ENCODE measurements at places on chromosomes 13 and 19.
A peak's percentile ranks its signal among the peaks of the same experiment; 100 is the strongest.

- no peak for DNase-seq
Measured at GRCh38 chr19:18833849-18834643, 2.3 kb downstream of the UPF1 start.

- no peak for DNase-seq
Measured at GRCh38 chr13:33870046-33870668, 52.2 kb downstream of the RFC3 start.

GRCh38 chr13:42363941-42364612, 92.1 kb downstream of the AKAP11 start:
- no peak for DNase-seq

DNA sequence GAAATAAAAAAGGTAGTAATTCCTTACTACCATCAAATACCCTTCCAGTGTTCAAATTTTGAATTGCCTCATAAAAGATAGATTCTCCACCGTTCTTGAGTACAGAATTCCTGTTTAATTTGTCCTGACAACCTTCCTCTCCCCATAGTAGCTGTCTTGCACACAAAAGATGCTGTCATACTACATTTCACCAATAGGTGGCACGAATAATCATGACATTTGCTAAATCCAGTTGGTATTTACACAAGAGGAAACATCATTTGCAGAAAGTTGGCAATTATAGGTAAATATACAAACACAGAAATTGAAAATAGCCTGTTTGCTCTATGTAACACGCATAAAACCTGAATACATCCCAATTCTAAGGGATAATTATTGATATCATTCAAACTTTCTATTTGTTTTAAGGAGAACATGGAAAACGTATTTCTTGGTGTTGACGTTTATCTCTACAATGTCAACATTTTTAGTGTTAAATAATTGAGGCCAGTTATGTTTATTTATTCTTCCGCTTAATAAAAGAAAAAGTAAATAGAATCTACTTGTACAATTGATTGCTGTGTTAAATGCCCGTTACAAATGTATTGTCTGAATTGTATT, 58.3 kb upstream of the CLDN10 start:
- DNase-seq: no peak

- DNase-seq: no peak
Measured at GRCh38 chr13:25649001-25649633, 277.3 kb downstream of the ATP8A2 start.

- no peak for DNase-seq
Measured at GRCh38 chr13:37435881-37436280, 162.7 kb downstream of the POSTN start.

DNA sequence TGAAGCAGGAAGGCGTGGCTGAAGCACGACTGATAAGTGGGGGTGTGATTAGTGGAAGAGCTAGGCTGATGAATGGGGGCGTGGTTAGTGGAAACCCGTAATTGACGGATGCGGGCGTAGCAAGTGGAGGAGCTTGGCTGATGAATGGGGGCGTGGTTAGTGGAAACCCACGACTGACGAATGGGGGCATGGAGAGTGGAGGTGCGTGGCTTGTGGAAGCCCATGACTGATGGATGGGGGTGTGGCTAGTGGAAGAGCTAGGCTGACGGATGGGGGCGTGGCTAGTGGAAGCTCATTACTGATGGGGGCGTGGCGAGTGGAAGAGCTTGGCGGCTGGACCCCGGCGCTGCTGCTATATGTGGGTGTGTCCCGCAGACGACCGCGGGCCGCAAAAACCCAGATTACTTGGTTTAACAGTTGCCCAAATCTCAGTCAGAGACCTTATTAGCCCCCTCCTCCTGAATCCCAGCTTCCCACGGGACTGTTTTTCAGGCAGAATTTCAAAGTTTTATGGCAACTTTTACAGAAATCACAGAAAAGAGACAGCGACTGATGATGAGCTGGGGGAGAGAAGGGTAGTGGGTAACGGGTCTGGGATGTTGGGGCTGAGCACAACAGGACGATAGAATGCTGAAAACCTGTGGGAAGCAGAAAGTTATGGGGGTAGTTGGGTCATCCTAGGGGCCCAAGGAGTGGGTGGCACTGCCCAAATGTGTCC, 9.0 kb upstream of the MEIS3 start:
- DNase-seq: peak; percentile 82

- no peak for DNase-seq
Measured at GRCh38 chr13:90299238-90299637, 1048.2 kb upstream of the MIR17HG start.

DNA sequence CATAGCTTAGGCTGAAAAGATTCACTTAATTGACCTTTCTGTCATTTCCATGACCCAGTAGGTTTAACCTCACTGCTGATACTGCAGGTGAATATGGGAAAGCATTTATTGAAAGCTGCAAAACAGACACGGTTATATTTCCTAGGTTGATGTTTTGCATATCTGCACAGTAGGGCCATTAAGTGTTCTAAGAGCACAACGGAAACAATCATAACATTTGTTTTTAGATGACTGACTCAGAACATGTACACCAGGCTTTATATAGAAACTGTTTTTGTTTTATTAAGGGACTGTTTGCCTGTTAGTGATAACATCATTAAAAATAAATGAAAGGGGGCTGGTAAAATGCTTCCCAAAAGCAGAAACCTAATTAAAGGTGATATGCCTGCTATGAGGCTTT, 367.8 kb downstream of the DACH1 start:
- no peak for DNase-seq

DNA sequence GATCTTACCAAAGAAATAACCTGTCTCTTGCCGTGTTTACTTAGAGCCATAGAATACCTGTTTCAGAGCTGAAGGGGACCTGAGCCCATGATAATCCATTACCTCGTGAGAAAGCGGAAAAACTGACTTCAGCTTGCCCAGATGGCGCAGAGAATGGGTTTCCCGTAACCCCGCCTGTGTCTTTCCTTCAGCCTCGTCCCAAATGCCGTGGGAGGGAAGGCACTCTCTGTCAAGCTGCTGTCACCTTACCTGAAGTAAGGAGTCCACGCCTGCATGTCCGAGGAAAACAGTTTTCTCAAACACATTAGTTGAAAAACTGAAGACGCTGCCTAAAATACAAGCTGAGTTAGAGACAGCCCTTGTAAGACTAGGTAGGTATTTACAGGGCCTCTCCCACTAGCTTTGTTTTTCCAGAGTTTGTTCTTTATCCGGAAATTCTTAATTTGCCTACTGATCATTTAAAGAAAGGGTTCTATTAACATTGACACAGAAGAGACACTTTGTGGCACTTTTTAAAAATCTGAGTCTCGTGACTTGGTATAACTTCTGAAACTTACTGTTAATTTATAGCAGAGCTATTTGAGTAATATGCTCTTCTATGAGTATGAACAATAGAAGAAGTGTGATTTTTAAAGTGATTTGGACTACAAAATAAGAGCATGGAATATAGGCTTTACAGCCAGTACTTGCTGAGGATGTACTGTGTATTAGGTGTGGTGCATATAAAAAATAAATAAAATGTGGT, 1.3 kb upstream of the INTS6 start:
- DNase-seq: peak; percentile 50

- no peak for DNase-seq
Measured at GRCh38 chr13:95559100-95559499, 6.6 kb downstream of the CLDN10 start.

GRCh38 chr13:81986308-81986707, 1645.4 kb upstream of the SPRY2 start:
- DNase-seq: no peak

- DNase-seq: no peak
Measured at GRCh38 chr13:30257468-30258099, 49.8 kb downstream of the KATNAL1 start.

DNA sequence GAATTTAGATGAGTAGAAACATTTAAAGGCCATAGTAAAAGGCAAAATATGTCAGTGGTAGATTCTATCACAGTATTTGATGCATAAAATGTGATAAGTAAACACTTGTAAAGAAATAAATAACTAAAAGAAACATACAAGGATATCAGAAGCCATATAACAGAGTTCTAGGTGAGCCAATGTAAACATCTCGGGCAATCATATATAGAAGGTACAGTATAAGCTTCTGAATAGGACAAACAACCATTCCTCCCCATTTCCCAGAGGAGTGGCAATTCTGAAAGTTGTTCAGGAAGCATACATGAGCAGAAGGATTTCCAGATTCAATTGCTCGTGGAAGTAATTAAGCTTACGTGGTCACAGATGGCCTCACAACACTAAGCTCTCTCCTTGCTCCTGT, 267.3 kb downstream of the LHFPL6 start:
- no peak for DNase-seq

DNA sequence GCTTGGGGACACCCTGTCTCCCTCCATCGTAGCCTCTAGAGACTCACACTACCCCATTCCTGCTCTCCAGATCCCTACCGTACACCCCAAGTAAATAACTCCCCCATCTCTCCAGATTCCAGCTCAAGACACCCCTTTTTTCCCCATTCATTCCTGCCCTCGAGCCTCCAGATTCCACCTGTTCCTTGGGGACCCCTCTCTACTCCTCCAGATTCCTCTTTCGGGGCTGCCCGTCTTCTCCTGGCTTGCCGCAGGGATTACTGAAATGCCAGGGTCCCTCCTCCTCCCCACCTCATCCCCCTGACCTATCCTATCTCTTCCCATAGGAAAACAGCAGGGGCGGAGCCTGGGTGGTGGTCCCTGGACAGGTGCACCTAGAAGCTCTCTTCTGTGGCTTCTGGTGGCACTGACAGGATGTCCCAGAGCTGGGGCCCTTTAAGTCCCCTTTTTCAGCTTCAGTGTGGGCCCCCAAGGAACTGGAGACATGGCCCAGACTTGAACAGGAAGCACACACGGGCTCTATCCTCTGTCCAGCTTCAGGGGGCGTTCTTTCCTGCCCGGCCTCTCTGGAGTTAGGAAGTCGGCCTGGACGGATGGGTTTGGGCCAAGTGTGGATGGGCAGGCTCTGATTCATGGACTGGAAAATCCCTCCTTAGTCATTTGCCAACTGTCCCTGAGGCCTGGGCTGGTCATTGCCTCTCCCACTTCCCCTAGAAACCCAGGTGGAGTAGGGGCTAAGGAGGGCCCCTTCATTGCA, 1.2 kb downstream of the ZSWIM4 start:
- DNase-seq: no peak

DNA sequence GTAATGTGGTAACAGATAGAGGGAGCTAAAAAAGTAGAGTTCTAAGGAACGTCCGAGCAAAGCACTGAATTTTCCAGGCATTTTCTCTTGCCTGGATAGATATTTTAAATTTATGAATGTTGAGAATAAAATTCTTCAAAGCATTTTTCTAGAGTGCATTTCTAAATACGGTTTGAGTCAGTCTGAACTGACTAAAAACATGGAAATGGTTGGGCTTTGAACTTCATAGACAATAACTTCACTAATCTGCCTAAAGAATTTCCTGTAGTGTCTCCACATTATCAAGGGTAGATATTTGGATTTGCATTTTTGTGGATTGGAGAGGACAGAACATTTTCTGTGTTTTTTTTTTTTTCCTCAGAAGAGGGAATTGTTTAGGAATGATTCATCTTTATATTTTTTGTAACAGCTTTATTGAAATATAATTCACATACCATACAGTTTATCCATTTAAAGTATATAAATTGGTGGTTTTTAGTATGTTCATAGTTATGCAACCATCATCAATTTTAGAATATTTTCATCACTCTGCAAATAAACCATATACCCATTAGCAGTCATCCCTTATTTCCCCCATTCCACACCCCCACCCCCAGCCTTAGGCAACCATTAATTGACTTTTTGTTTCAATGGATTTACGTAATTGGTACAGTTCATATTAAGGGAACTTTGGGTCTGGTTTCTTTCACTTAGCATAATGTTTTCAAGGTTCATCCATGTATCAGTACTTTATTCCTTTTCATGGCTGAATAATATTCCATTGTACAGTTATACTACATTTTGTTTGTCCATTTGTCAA, 20.7 kb downstream of the GARRE1 start:
- DNase-seq: no peak

GRCh38 chr13:50236898-50237318, 221.7 kb downstream of the KCNRG start:
- DNase-seq: peak; percentile 68

- no peak for DNase-seq
Measured at GRCh38 chr13:112971288-112971643, 2.3 kb downstream of the MCF2L start.

DNA sequence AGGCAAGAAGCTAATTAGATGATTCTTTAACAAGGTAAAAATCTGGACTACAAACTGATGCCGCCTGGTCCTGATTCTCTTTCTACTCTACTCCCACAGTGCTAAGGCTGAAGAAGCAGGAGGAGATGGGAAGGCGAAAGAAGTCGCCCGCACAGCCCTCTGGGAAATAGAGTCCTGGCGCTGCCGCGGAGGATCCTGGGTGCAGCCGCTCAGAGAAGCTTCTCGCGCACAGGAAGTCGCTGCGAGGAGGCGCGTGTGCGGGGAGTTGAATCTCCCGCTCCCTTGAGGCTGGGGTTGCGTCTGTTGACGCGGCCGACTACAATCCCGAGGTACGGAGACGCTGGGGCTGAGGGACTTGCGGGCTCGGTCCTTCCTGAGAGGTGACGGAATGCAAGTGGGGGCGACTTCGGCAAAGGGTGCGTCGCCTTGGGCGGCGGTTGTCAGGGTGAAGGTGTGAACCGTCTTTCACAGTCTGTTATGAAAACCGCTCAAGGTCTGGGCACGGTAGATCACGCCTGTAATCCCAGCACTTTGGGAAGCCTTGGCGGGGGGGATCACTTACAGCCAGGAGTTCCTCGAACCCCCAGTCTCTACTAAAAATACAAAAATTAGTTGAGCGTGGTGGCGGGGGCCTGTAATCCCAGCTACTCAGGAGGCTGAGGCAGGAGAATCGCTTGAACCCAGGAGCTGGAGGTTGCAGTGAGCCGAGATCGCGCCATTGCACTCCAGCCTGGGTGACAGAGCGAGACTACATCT, at the start of gene ZNF473:
Gene ZNF473, plus strand, starts transcription at position 212 of the 756 bp plus-strand sequence. CDS start 5,078 bp downstream, outside the sequence.
- peak; percentile 91 for DNase-seq

DNA sequence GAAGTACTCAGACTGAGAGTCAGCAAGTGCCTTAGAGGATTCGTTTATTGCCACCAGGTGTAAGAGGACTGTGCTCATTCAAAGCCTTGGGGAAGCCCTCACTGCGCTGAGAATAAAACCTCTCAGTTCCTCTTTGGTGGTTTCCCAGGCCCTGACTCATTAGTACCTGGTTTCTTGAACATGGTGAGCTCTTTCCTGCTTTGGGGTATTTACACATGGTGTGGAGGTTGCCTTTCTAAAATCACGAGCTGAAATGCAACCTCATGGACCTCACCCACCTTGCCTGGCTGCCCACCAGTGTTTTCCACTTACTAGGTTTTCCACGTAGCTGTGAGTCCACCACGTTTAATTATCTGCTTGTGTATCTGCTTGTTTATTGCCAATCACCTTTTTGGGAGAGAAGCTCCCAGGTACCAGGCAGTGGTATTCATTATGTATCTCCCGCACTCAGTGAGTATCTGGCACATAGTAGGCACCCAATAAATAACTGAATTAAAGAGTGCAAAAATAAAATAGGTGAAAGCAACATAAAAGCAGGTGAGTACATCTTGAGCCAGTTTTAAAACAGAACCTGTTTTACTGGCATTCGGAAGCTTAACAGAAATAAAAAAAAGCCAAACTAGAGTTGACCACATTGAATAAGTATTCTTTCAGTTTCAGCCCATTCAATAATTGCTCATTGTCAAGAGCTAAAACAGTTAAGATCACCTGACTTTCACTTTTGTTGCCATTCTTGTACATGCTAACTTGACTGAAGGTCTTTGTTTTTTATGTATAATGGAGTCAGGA, 533.0 kb downstream of the MYO16 start:
- DNase-seq: peak; percentile 30
